OCI-M1 (cell line): ENCODE measurements at places on chromosomes 3 and 15.

- no peak for DNase-seq
These were observed 41.1 kb downstream of the SLCO3A1 start for GRCh38 chr15:91894606-91895005.

- DNase-seq: peak; percentile 64
These were observed 87.3 kb downstream of the SMAD6 start for GRCh38 chr15:66789029-66790025.

DNA sequence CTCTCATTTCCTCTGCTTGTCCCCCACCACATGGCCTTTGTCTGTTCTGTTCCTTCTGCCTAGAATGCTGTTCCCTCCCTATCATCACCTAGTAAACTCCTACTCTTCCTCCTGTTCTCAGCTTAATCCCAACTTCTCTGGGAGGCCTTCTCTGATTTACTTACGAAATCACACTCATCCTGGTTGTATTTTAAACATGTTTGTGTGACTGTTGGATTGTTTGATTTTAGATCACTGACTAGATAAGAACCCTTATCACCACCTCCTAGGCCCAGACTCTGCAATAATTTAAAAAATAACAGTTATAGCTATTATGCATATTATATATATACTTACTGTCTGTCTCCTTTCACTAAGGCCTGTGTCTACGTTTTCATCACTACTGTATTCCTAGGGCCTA is 26.1 kb downstream of the ATP2B2 start:
- DNase-seq: no peak

GRCh38 chr3:143081844-143082778 is 37.5 kb upstream of the CHST2 start:
- DNase-seq: peak; percentile 78

DNA sequence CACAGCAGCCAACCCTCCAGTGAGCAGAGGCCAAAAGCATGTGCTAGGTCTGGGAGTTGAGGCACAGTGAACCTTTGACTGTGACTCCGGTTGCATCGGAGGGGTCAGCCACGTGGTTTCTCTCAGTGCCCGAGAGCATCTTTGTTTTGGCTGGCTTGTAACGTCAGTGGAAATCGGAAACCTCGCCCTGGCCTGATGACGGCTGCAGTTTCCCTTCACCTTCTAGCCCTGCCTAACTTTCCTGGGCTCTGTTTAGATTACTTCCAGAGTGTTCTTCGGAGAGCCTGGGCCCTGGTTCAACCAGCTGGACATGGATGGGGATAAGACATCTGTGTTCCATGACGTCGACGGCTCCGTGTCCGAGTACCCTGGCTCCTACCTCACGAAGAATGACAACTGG is 56.6 kb downstream of the MESD start:
- DNase-seq: no peak

DNA sequence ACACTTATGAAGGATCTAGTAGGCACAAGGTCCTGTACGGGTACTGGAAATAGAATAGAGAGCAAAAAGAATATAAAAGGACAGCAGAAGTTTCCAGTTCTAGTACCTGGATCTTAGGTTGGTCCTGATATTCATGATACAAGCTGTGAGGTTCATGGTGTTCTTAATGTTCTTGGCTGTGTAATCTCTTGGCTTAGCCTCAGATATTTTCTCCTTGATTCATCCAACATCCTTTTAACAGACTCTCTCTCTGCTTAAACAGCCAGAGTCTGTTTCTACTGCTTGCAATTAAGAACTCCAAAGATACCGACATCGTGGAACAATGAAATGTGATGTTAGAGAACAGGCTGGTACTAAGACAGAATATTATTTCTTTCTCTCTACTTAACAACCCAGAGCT is 49.9 kb downstream of the CNTN3 start:
- no peak for DNase-seq

DNA sequence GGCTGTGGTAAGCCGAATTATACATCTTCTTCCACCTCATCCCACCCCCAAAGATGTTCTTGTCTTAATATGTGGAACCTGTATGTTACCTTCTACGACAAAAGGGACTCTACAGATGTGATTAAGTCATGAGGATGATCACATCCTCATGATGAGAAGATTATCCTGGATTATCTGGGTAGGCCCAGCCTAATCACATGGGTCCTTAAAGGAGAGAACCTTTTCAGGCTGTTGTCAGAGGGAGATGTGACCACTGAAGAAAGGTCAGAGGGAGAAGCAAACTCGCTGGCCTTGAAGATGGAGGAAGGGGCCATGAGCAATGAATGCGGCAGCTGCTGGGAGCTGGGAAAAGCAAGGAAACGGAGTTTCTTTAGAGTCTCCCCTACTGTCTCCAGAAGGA is 12.9 kb upstream of the SCG3 start:
- no peak for DNase-seq

DNA sequence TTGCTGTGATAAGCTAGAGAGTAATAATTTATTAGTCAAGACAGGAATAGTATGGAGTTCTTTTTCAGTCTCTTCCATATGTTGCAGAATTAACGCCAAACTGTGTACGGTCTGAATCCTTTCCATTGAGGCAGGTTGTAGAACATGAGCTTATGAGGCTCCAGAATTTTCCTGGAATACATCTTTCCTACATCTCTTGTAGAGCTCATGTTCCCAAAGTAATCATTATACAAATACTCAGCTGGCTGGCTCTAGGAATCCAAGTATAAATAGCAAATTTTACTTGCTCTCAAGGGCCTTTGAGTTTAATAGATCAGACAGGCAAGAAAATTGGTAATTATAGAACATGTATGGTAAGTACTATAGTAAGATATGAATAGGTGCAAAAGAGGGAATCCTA is 419.4 kb downstream of the RBMS3 start:
- no peak for DNase-seq

GRCh38 chr3:186038360-186038759 is 70.5 kb downstream of the ETV5 start:
- DNase-seq: no peak

DNA sequence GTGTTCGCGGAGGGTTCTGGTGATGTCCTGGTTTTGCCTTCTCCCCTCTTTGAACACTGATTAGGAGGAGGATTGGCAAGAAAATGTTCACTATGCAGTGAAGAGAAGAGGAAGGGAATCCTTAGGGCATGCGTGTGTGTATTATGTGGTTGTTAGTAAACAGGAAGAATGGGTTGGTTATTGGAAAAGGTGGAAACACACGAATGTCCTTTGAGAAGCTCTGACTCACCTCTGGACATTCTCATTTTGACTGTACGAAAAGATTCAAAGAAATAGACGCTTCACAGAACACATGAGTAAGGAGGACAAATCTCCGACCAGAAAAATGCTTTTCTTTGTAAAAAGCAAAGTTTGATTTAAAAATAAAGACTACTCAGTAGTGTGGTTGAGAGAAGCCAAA is 188.8 kb upstream of the PRICKLE2 start:
- DNase-seq: no peak

GRCh38 chr3:106337116-106337515 is 468.3 kb upstream of the CBLB start:
- no peak for DNase-seq

- DNase-seq: no peak
These were observed 198.4 kb downstream of the CADPS start for GRCh38 chr3:62676689-62677271.

GRCh38 chr3:179455954-179456353 is 4.7 kb upstream of the GNB4 start:
- no peak for DNase-seq

DNA sequence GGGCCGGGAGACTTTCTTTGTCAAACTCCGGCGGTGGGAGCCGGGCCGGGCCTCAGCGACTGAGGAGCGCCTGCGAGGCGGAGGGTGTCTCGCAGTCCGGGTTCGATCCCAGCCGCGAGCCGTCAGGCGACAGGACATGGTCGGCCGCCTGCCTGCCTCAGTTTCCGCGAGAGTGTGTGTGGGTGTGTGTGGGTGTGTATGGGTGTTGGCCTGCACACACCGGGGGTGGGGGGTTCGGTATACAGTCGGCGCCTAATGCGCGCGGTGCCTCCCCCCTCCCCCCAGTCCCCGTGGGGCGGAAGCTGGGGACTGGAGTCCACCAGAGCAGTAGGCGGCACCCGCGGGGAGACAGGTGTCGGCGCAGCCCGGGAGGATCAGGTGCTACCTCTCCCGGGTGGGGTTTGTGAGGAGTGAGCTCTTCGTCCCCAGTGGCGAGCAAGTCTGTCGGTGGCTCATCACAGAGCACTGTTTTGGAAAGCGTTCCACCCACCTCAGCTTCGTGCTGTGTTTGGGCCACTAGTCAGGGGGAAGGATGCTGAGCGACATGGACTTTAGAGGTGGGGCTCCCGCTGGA is 246.3 kb downstream of the GOLGA6L6 start:
- DNase-seq: no peak

DNA sequence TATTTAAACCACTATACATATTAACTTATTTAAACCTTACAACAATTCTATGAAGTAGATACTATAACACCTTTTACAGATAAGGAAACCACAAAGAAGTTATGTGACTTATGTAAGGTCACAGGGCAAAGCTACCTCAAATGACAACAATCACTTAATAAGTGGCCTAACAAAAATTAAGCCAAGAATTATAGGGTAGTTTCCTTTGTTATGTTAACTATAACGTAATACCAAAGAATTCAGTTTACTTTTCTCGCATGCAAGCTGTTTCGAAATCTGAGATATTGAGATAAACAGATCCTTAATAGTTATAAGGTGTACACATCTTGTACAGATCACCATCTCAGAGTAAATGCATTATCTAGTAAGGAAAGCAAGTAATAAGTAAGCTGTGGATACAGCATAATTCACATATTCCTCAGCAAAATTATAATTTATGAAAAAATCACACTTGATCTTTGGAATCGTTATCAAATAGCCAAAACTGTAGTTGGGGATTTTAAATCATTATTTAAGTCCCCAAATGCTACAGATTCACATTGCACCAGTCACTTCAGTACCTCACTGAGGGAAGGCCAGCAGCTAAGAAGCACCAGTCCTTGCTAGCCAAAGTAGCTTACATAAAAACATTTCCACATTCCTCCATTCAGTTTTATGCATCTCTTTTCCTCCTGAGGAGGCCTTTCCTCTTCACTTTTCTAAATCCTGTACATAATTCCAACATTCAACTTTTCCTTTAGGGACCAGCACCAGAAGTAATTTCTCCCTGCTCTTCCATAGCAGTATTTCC is 226.8 kb downstream of the TBC1D5 start:
- DNase-seq: no peak

DNA sequence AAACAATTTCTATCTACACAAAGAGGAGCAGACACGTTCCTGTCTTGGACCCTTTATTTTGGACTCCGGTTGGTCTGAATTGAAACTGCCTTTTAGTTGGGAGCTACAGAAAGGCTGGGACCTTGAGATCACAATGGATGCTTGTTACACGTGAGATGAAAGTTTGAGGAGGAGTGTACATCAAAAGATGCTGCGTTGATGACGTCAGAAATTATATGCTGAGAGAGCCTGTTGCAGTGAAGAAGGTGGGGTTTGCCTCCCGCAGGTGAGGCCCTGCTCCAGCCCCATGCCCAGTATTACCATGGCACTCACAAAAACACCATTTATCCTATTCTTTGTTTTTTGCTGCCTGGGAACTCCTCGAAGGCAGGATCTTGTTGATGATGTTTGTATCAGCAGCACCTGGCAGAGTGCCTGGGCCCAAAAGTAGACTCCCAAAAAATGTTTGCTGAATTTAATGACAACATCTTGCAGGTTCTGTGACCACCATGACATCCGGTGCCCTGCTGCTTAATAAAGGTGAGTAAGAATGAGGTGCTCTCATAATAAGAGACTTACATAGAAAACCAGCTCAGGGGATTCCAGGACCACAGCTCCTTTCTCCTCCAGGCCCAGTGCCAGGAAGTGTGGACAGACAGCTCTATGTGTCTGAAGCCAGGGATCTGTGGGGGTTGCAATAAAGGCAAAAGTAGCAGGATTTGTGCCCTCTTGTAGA is 136.1 kb upstream of the UBE2E1 start:
- no peak for DNase-seq

DNA sequence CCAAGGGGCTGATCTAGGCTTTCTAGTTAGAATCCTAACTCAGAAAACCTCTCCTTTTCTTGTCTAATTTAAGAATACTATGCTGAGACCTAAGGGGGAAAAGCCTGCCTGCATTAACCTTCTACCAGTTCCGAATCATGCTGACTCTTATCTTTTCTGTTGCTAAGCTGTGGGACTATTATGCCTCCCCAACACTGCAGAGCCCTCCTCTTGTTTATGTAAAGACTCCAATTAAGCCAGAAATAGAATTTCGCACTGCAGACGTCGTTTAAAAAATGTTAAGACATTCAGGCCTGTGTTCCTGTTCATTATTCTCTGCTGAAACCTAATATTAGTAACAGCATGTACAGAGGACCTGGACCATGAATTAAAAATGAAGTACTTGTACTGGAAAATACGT is 310.6 kb upstream of the ATP11B start:
- DNase-seq: no peak

DNA sequence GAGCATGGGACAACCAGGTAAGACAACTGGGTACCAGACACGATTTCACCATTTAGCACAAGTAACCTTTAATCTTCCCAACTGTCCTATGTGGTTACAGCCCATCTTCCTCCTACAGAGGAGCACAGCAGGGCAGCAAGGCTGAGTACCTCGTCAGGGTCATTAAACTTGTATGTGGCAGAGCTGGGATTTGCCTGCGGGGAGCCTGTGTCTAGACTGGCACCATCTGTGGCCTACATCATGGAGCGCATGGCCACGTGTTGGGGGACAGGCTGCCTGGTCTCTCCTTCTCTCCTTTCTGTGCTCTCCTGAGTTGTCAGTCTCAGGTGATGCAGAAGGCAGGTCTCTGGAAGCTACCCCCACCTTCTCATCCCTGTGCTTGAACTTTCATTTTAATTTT is 32.2 kb downstream of the GOLGA6A start:
- no peak for DNase-seq
